ENCODE measurements at places on chromosomes 3 and 15.

DNA sequence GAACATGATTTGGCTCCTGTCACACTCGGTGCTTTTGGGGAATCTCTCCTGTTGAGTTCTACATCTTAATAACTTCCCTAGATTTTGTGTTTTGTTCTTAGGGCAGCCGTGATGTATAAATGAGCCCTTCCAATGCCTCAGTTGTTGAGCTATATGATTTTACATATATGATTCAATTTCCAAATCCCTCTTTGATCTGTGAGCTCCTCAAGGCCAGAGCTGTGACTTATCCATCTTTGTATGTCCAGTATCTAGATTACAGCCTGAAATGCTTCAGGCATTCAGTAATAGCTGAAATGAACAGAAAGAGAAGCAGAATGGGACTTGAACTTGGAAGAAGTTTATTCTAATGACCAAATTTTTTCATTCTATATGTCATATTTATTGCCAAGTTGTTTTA is 26.6 kb downstream of the CGGBP1 start:
- no peak for DNase-seq

GRCh38 chr15:85454403-85454802 is 74.0 kb downstream of the AKAP13 start:
- no peak for DNase-seq

DNA sequence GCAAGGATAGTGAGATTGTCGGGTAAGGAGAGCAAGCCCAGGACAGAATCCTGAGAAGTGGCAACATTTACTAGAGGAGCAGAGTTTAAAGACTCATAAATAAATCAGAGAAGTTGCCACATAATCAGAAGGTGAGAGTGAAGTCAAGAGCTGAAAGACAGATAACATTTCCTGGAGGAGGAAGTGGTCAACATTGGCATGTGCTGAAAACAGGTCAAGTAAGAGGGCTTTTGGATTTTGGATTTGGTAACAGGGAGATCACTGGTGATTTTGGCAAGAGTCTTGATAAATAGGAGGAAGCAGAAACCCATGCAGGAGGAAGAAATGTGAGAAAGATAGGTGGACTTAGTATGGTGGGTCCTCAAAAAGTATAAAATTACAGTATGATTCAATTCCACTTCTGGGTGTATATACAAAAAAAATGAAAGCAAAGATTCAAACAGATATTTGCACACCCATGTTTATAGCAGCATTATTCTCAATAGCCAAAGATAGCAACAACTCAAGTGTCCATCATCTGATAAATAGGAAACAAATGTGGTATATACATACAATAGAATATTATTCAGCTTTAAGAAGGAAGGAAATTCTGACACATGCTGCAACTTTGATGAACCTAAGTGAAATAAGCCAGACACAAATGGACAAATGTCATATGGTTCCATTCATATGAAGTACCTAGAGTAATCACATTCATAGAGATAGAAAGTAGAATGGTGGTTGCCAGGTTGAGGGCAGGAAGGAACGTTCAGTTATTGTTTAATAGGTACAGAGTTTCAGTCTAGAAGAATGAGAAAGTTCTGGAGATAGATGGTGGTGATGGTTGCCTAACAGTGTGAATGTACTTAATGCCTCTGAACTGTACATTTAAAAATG is 27.3 kb upstream of the MBNL1 start:
- no peak for DNase-seq

DNA sequence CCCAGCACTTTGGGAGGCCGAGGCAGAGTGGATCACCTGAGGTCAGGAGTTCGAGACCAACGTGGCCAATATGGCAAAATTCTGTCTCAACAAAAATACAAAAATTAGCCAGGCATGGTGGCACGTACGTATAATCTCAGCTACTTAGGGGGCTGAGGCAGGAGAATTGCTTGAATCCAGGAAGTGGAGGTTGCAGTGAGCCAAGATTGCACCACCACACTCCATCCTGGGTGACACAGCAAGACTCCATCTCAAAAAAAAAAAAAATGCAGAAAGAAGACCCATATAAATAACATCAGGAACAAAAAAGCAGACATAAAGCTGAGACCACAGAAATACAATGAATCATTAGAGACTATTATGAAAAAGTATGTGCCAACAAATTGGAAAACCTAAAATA is 235.2 kb upstream of the VEPH1 start:
- no peak for DNase-seq
